ENCODE measurements at places on chromosomes 7 and 10.

DNA sequence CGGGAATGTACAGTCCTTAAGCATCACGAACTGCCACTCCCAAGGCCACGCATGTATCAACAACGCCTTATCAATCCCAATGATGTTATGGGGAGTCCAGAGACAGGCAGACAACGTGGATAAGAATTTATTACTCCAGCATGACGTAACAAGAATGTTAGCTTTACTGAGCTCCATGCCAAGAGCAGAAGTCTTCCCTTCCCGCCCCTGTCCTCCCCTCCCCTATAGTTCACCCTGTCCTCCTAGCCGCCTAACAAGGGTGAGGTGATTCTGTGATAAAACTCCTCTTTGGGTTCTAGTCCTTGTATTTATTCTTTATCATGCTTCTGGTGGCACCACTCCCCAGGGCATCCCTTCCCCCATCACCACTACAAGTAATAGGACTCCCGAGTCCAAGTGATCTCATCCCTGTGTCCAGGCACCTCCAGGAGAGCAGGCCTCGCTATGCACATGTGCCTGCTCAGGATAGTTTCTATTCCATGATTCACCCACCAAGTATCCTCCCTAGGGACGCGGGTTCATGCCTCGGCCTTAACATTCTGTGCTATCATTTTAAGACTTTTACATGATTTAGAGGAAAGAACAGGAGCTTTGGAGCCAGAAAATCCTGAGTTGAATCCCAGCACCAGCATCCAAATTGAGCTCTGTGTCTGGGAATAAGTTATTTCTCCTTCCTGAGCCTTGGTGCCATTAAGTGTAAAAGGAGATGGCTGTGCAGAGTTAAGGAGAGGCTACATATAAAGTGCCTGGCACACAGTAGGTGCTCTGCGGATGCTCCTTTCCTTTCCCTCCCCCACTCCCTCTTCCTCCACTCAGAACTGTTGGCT is 15.4 kb downstream of the GSDME start:
- peak; percentile 98 for DNase-seq

- no peak for DNase-seq
Measured at GRCh38 chr10:84743483-84743882, 415.1 kb downstream of the CCSER2 start.

GRCh38 chr10:22315455-22316285 is 518 bp upstream of the COMMD3 start:
- peak; percentile 20 for DNase-seq

GRCh38 chr7:41418337-41418736 is 284.6 kb downstream of the INHBA start:
- DNase-seq = no peak

- no peak for DNase-seq
Measured at GRCh38 chr7:8284606-8285005, 22.6 kb upstream of the ICA1 start.

DNA sequence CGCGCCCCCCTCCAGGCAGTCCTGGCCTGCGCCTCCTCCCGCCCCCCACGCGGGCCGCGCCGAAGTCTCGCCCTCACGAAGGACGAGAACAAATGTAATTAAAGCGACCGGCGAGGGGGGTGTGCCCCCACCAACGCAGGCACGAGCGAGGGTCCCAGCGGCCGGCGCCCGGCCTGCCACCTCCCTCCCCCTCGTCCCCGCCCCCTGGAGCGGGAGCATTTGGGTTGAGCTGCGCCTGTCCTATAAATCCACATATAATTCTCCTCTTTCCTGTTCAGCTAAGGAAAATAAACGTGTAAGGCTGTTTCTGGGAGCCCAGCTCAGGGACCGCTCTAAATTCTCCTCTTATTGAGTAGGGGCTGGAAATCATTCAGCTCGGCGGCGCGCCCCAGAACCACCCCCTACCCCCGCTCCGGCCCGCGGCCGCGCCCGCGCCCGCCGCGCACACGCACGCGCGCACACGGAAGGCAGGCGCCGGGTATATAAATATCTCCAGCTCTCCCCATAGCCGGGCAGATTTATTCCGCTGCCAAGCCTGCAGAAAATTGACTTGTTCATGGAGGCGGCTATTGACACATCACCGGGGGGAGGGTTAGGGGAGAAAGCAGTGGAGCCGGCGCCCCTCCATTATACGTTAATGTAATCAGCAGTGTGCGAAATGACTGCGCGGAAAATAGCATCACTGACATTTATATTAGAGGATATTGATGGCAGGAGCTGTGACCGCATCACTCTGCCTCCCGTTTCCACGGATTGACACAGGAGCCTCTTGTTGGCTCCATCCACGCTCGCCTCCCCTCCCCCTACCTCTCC is 61.6 kb upstream of the BTRC start:
- no peak for DNase-seq

DNA sequence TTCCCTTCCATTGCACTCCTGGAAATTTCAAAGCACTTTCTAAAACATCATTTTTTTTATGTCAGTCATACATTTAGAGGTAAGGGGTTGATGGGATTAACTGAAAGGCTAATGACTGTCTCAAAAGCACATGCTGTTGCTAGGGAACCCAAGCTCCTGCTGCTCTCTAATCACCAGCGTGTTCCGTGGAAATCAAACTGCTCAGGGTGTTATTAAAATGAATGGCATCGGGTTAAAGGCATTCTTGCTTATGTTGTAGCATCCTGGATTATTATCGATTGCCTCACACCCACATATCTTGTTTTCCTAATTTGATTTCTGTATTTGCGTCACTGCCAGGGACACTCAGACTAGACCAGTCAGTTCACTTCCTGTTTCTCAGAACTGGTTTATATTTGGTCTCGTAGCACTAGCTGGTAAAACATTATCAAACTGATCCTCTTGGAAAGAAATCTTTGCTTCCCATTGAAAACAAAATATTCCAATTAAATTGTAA is 216.5 kb upstream of the MKLN1 start:
- DNase-seq = peak; percentile 95

- DNase-seq = peak; percentile 41
Measured at GRCh38 chr7:97024209-97025129, at the start of gene DLX5. Gene DLX5 (minus strand): TSS chr7:97024831. CDS start chr7:97024623, 208 bp downstream.

All from fibroblast of mammary gland (primary cell).